ENCODE measurements at places on chromosomes 3 and 15. TPM values are rescaled to one million over a fixed set of nuclear protein-coding genes. Genes with fewer than 3 reads are reported as not detected.

The CRTAP gene
- total RNA-seq: 75.2 TPM

The IFRD2 gene
- total RNA-seq: 134 TPM

The GOLGA6D gene
- total RNA-seq: not detected

The CILP gene
- 5.4 TPM for total RNA-seq

The PLA2G4B gene
- not detected for total RNA-seq

The OR5K2 gene
- not detected for total RNA-seq

The LDHAL6B gene
- not detected for total RNA-seq

The MAGEL2 gene
- total RNA-seq: not detected

DNA sequence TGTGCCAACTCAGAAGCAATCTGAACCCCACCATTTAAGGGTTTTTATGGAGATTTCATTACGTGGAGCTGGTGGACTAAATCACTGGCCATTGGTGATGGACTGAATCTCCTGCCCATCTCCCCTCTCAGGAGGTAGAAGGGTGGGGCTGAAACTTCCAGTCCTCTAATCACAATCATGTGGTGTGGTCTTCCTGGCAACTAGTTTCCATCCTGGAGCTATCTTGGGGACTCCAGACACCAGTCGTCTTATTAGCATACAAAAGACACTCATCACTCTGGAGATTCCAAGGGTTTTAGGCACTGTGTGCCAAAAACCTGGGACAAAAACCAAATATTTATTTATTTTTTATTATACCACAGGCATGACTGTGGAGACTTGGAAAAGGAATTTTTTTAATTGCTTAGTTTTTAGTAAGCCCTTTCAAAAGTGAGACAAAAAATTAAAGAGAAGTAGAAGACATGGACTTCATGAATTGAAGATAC, 203.6 kb downstream of the WNT5A start:
- DNase-seq: no peak

GRCh38 chr3:61674596-61674995, 113.2 kb downstream of the PTPRG start:
- no peak for DNase-seq

DNA sequence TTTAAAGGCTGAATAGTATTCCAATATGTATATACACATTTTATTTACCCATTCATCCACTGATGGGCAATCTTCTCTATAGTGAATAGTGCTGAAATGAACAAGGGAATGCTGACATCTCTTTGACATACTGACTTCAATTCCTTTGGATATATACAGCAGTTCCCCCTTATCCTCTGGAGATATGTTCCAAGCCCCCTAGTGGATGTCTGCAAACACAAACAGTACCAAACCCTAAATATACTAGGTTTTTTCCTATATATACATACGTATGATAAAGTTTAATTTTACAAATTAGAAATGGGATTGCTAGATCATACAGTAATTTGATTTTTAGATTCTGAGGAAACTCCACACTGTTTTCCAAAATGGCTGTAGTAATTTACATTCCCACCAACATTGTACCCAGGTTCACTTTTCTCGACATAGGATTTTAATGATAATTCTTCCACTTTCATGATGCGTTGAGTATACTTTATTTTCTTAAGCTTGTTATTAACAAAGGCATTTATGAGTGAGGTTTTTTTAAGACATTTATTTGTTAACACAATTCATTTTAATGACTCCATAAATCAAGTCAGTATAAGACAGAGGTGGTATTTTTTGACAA, 38.2 kb downstream of the VPS13C start:
- no peak for DNase-seq

- DNase-seq: no peak
Observed at GRCh38 chr3:66860771-66861170, 137.3 kb upstream of the KBTBD8 start.

GRCh38 chr3:46196261-46196957, 11.7 kb downstream of the CCR1 start:
- DNase-seq: no peak

DNA sequence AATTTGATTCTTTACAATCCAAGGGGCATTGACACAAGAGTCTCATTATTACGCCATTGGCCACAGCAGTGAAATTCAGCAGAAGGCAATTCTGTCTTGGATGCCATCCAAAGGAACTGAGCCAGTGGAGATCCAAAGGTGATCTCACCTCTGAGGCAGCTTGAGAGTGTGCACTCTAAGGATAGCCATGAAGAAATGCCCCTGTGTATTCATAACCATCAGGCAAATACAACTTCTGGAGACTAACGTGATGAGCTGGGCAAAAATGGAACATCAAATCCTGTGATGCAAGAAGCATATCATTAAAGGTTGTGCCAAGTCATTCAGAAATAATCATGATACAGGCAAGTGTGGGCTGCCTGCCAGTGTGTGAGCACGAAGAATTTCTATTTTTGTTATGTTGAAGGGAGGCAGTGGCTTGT, 41.4 kb downstream of the ROBO2 start:
- DNase-seq: no peak

- DNase-seq: no peak
Observed at GRCh38 chr3:194579091-194579606, 54.1 kb downstream of the TMEM44 start.

DNA sequence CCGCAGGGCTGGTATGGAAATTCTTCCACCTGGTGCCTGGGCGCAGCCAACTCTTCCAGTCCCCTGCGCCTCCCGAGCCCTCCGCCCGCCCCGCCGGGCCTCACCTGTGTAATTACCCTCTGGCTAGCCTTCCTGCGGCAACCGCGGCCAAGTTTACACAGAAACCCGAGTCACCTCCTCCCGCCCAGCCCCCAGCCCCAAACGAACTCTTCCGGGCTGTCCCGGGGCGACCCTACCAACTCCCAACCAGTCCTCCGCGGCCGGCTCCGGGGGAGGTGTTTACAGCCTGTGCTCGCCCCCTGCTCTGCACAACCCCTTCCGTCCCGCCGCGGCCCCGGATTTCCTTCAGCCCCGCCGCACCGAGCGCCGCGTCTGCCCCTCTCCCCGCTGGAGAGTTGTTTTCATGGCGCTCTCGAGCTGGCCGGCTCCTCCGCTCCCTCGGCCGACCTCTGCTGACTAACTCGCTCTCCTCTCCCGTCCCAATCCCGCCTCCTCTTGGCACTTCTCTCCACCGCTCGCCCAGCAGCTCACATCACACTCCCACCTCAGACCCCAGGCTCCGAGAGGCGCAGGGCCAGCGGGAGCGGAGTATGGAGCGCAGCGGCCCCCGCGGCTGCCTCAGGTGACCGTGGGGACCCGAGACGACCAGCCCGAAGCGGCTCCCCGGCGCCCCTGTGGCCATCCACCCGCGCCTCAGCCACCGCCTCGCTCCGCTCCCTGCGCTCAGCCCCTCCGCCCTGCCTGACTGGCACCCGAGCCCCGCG, 538 bp downstream of the ATOSA start:
- peak; percentile 87 for DNase-seq

DNA sequence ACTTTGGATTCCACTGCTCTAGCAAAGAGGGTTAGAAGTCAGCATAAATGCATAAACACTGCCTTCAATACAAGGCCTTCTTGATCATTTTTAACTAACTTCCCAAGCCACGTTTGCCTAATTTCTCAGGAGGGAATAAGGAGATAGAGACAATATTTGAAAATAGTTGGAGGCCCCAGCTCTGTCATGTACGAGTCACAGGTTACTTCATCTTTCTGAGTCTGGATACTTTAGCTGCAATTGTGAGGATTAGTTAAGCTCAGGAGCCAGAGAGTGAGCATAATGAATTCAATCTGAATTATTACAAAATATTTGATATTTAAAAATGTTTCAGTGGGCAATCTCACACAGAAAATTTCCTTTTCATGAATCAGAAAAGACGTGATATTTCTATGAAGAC, 298.9 kb downstream of the SHOX2 start:
- no peak for DNase-seq

Measured in gastrocnemius medialis (tissue), 4 donors.